Thymus (tissue), 14 donors: ENCODE measurements at places on chromosomes 1 and 21. TPM values are rescaled to one million over a fixed set of nuclear protein-coding genes. Genes with fewer than 3 reads are reported as not detected.

GRCh38 chr1:235077163-235077540, 51.5 kb downstream of the TOMM20 start:
- no peak overlapping the region for H3K27ac ChIP-seq
- no peaks in the 10 kb centered on the region for H3K36me3 ChIP-seq
- H3K4me1 ChIP-seq, result peaks cover 42% of the 10 kb centered on the region
- DNase-seq, result no peak
- no peaks in the 10 kb centered on the region for H3K27me3 ChIP-seq

DNA sequence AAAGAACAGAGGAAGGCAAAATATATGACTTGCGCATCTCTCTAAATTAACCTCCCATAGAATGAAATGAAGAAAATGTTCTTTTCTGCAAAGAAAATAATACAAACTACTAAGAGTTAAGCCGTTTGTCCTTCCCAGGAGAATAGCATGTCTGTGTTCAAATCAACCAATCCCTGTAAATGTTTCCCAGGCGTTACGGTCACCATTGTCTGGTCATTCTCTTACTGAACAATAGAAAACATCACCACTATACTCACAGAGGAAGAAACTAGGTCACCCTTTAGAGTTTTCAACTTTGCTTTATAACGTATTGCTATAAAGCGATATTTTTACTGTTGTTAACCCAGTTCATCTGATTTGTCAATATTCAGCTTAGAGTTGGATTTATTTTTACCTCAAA, 34.1 kb downstream of the COL11A1 start:
- no peak overlapping the region for H3K27ac ChIP-seq
- H3K4me1 ChIP-seq, result no peaks in the 10 kb centered on the region
- no peaks in the 10 kb centered on the region for H3K27me3 ChIP-seq
- no peak overlapping the region for H3K4me3 ChIP-seq

- H3K36me3 ChIP-seq, result no peaks in the 10 kb centered on the region
- no peak overlapping the region for H3K27ac ChIP-seq
- peaks cover 7% of the 10 kb centered on the region for H3K27me3 ChIP-seq
- no peak overlapping the region for H3K4me3 ChIP-seq
Measured at GRCh38 chr1:8330271-8331125, 12.6 kb downstream of the SLC45A1 start.

GRCh38 chr1:22048351-22049192, 3.9 kb upstream of the CDC42 start:
- H3K4me1 ChIP-seq, result peaks cover 12% of the 10 kb centered on the region
- H3K4me3 ChIP-seq, result no peak overlapping the region
- DNase-seq, result no peak

- no peak overlapping the region for H3K4me3 ChIP-seq
- no peaks in the 10 kb centered on the region for H3K27me3 ChIP-seq
- no peak overlapping the region for H3K27ac ChIP-seq
- no peak for DNase-seq
- H3K36me3 ChIP-seq, result no peaks in the 10 kb centered on the region
Measured at GRCh38 chr1:45953934-45954847, 150.8 kb downstream of the MAST2 start.

GRCh38 chr1:221878134-221878533, 136.2 kb upstream of the DUSP10 start:
- H3K4me3 ChIP-seq, result no peak overlapping the region
- no peaks in the 10 kb centered on the region for H3K36me3 ChIP-seq
- H3K27me3 ChIP-seq, result no peaks in the 10 kb centered on the region
- H3K27ac ChIP-seq, result no peak overlapping the region

GRCh38 chr1:176733661-176734060, 270.7 kb downstream of the PAPPA2 start:
- H3K4me1 ChIP-seq, result no peaks in the 10 kb centered on the region
- no peak for DNase-seq
- no peaks in the 10 kb centered on the region for H3K27me3 ChIP-seq
- H3K4me3 ChIP-seq, result no peak overlapping the region
- H3K36me3 ChIP-seq, result no peaks in the 10 kb centered on the region

GRCh38 chr1:160085686-160086455, 4.5 kb downstream of the KCNJ9 start:
- H3K4me3 ChIP-seq, result no peak overlapping the region
- H3K4me1 ChIP-seq, result peaks cover 8% of the 10 kb centered on the region
- peaks cover 17% of the 10 kb centered on the region for H3K36me3 ChIP-seq
- no peak overlapping the region for H3K27ac ChIP-seq
- peaks cover 17% of the 10 kb centered on the region for H3K27me3 ChIP-seq
- DNase-seq, result no peak

DNA sequence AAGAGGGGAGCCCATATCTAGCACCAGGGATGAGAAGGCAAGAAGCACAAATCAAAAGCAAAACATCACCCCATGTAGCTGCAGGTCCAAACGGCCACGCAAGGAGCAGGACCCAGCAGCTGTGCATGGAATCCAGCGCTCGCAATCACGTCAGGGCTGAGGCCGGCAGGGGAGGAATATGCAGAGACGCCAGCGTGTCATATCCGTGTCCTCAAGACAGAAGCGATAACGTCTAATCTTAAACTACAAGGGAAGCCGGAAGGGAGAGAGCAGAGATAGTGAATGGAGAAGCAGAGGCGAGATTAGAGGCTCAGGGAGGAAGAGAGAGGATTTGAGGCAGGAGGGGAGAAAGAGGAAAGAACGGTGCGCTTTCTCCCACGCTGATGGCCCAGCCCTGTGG, 39.1 kb downstream of the FBXO2 start:
- no peak for DNase-seq
- no peak overlapping the region for H3K27ac ChIP-seq
- no peaks in the 10 kb centered on the region for H3K27me3 ChIP-seq
- H3K4me1 ChIP-seq, result no peaks in the 10 kb centered on the region

- H3K4me3 ChIP-seq, result no peak overlapping the region
- no peaks in the 10 kb centered on the region for H3K4me1 ChIP-seq
- H3K27me3 ChIP-seq, result no peaks in the 10 kb centered on the region
Measured at GRCh38 chr1:168506204-168506819, 37.5 kb downstream of the XCL2 start.

Gene S100A1
- polyA plus RNA-seq, result 3.4 TPM

Gene BLACAT1
- 0.14 TPM for polyA plus RNA-seq

Gene CHI3L1
- polyA plus RNA-seq, result 26.8 TPM

Gene GJC2
- polyA plus RNA-seq, result 1.2 TPM

Gene PDXK
- polyA plus RNA-seq, result 59.0 TPM

Gene RNPC3
- polyA plus RNA-seq, result 17.2 TPM

Gene NES
- polyA plus RNA-seq, result 3.3 TPM
